T-cell (primary cell): ENCODE measurements at places on chromosomes 11 and 22.

GRCh38 chr22:23604939-23605712 lies 25.0 kb upstream of the IGLL1 start:
- DNase-seq: no peak

- no peak for DNase-seq
These were observed 678.6 kb upstream of the ANO5 start for GRCh38 chr11:21514316-21514715.

DNA sequence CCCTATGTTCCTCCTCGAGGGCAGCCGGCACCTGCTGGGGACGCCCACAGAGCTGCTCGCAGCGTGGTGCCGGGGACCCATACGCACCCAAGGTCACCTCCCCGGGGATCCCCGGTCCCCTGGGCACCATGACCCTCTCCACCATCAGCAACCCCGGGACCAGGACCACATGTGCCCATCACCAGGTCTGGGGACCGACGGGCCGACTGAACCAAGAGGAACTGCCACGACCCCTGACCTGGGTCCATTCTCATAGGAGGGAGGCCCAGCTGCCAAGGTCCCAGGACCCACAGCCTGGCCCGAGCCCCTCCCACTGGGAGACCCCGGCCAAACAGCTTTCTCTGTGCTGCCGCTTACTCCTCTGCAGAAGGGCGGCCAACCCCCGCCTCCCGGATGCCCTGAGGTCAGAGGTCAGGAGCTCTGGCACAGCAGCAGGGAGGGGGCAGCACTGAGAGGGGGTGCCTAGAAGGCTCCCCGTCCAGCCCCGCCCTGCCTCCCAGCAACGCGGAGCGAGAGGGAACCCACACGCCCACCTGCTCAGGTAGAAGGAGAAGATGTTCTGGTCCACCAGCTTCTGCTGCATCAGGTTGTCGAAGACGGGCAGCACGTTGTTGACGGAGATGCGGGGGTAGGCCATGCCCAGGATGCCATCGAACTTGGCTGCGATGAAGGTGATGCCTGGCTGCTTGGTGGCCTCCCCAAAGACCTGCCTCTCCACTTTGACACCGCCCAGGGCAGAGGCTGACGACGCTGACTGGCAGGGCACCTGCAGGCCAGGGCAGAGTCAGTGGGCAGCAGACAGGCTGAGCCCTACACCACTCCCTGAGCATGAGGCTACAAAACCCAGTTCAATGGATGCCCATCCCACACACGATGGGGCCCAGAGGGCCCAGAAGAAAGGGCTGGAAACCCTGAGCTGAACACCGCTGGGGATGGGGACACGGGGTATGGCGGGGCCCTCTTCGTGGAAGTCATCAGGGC lies 6.6 kb downstream of the CTSD start:
- DNase-seq: no peak

DNA sequence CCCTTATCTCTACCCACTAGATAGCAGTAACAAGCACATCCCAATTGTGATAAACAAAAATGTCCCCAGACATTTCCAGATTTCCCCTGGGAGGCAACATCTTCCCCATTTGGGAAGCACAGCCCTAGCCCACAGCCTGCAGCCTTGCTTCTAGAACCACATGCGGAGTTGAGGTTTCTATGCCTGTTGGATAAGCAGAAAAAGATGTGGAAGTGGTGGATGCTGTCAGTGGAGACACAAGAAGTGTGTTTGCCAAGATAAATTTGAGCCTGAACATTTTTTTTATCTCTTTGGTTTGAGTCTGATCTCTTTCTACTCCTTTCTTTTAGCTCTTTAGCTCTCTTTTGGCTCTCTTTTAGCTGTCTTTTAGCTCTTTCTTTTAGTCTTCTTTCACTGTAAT lies 884.5 kb downstream of the NTM start:
- no peak for DNase-seq

DNA sequence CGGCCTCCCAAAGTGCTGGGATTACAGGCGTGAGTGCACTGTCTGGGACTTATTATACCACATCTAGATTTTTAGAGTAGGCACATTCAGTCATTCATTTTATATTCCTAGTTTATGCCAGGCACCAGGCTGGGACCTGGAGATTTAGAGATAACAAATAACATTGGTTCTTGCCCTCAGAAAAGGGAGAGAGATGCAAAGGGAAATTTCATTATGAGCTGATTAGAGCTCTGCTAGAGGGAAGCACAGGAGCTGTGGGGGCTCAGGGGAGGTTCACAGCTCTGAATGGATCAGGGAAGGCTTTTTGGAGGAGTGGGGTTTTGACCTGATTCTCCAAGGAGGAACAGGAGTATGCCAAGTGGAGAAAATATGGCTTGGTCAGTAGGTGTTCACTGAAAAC lies 32.3 kb downstream of the MEI1 start:
- DNase-seq: no peak
